Dermis blood vessel endothelial cell (primary cell): ENCODE measurements at places on chromosomes 5 and 9. TPM values are rescaled to one million over a fixed set of nuclear protein-coding genes. Genes with fewer than 3 reads are reported as not detected.

The CDH12 gene
- total RNA-seq = not detected in 2 replicates

The NUP214 gene
- total RNA-seq = 15.3 and 19.1 TPM in 2 replicates

The CATSPER3 gene
- 0.34 TPM in 1 of 2 replicates, not detected in the other for total RNA-seq

The DIPK1B gene
- 172 and 238 TPM in 2 replicates for total RNA-seq

The LCN6 gene
- 0.68 TPM in 1 of 2 replicates, not detected in the other for total RNA-seq

The FIBCD1 gene
- total RNA-seq = under 0.01 and 0.05 TPM in 2 replicates

The RGS7BP gene
- total RNA-seq = 0.17 and 0.19 TPM in 2 replicates

The PKD2L2 gene
- total RNA-seq = 0.17 TPM in 1 of 2 replicates, not detected in the other

The VCP gene
- 409 and 588 TPM in 2 replicates for total RNA-seq

The SHOC1 gene
- not detected in 2 replicates for total RNA-seq

The SPOCK1 gene
- total RNA-seq = 1.0 and 7.0 TPM in 2 replicates

The ALDOB gene
- total RNA-seq = under 0.01 TPM in 1 of 2 replicates, not detected in the other
